Naive thymus-derived CD4-positive, alpha-beta T cell (primary cell): ENCODE measurements at places on chromosomes 4 and X. TPM values are rescaled to one million over a fixed set of nuclear protein-coding genes. Genes with fewer than 3 reads are reported as not detected.

The TLR7 gene
- total RNA-seq, result 0.13 TPM

The MAGED4 gene
- not detected in 2 replicates for total RNA-seq

The ESX1 gene
- total RNA-seq, result not detected

GRCh38 chr4:117801756-117802155 is 232.5 kb upstream of the NDST3 start:
- no peak for DNase-seq

- no peak for DNase-seq
Measured at GRCh38 chr4:164304861-164305260, 449.1 kb upstream of the SMIM31 start.

The NKRF gene
- 14.7 TPM for total RNA-seq

- DNase-seq, result no peak
Measured at GRCh38 chr4:155972098-155972497, 18.4 kb upstream of the CTSO start.

- DNase-seq, result no peak
Measured at GRCh38 chrX:21970326-21970725, 29.8 kb downstream of the SMS start.

DNA sequence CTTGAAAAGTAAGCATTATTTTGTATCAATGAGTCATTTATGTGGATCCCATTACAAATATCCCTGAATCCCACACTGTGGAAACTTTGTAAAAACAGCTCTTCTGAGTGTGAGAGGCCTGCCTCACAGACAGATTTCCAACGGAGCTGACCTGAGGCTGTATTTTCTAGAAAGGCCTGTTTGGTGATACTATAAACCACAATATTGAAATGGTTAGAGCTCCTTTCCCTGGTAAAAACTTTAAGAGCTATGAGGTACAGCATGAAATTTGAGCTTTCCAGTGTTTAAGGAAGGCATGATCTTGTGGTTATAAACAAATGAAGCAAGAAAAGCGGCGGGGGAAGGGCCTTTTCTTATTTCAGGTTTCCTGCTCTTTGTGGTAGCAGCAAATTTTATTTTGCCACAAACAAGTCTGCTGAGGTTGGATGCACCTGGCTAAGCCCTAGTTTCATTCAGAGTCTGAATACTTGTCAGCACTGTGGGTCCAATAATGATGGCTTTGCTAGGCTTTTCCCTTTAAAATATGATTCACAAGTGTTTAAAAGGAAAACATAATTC is 86.8 kb upstream of the ETNPPL start:
- DNase-seq, result no peak

DNA sequence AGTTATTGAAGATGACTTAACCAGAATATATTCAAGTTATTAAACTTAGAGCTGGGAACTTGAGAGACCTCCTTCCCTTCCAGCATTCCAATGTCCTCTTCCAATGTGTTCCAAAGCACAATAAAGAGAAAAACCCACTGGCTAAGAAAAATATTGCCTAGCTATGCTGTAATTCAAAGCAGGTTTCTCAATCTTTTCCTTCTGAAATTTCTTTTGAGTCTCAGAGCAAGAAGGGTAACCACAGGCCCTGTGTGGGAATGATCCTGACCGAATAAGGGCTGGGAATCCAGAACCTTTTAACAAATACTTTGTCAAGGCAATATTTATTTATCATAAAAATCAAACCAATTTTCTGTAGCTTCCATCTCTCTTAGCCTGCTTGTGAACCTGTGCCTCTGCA is 150.7 kb upstream of the SFRP2 start:
- no peak for DNase-seq

The GPM6B gene
- not detected in 2 replicates for total RNA-seq

DNA sequence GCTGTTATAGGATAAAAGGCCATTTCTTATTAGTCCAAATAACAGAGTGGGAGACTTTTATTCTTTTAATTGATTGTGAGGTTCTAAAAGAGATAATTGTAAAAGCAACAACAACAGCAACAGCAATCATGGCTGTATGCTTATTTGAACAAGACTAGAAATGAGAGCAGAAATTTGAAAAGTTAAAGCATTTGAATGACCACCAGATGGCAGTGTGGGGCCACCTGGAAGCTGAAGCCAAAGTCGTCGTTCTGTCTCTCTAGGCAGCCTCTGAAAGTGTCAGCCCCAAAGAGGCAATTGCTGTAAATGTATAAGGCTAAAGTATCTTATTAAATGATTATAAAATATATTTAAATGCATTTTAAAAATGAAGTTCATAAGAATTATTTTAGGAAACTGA is 42.2 kb downstream of the SH2D1A start:
- DNase-seq, result peak; percentile 65

The CD40LG gene
- 170 and 173 TPM in 2 replicates for total RNA-seq

The CHRNA9 gene
- total RNA-seq, result not detected

DNA sequence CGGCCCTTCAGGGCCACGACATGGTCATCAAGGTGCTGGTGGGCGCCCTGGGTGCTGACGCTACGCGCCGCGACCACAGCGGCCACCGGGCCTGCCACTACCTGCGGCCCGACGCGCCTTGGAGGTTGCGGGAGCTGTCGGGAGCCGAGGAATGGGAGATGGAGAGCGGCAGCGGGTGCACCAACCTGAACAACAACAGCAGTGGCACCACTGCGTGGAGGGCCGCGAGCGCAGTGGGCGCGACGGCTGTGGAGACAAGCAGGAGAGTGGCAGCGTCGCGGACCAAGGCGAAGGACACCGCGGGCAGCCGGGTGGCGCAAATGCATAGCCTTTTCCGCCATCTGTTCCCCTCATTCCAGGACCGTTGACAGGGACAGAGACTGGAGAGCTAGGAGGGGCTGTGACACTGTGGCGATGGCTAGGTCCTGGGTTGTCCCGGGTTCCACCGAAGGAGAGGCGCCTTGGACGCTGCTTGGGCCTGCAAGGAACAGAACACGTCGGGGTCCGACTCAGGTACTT is 919 bp downstream of the SOWAHD start:
- no peak for DNase-seq

DNA sequence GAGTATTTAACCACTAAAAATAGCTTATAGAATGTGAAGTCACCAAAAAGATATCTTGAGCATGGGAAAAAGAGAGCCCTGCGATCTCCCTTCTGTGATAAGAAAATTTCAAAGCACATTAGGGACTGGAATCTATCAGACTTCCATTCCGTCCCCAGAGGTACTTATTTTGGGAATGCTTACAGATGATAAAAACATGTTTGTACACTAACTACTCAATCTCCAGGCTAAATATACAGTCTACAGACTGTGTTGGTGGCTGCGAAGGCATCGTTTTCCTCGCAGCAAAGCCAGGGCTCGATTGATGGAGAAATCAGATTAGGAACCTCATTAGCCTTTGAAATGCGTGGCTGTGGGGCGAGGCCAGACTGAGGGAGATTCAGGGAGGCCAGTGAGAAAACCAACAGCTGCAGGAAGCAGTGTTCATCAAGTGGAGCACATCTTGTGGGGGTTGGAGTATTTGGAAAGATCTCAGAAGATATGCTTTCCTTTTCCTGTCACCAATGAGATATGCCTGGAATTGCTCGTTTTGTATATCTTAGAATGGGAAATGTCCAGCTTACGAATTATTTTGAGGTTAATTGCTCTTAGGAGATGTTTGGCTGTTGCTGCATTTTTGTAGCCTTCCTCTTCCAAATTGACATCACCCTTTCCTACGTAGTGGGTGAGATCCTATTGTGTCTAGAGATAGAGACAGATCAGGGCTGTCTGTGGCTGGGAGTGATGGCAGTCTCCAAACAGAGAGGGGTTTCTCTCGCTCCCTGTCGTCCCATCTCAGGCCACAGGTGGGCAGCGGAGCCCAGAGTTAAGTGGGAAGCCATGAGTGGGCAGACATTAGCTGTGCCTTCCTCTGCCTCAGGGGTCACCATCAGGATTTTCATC is 224.9 kb upstream of the FAT1 start:
- no peak for DNase-seq

- no peak for DNase-seq
Measured at GRCh38 chr4:16119981-16120380, 36.2 kb upstream of the PROM1 start.

DNA sequence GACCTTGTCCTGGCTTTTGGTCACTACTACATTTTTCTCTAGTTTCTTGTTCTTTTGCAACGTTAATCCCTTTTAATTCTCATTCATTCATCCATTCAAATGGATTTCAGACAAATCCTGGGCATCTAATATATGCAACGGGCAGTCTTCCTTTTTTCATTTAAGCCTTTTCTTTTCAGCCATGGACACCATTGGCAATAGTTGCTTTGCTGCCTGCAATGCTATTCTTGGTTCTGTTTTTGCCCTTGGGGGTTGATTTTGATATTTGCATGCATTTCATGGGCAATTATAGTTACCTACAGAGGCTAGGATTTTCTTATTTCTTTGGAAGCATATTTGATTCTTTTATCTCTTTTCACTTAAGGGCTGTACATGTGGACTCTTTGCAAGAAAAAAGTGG is 180.5 kb upstream of the ARX start:
- no peak for DNase-seq

The PTPN13 gene
- total RNA-seq, result 4.5 TPM

GRCh38 chr4:53767482-53767881 is 176.2 kb upstream of the LNX1 start:
- DNase-seq, result no peak

The TLL1 gene
- not detected for total RNA-seq
